ENCODE measurements at places on chromosomes 6 and 20.

GRCh38 chr20:11734431-11734830 is 183.3 kb upstream of the BTBD3 start:
- no peak for DNase-seq

GRCh38 chr6:73391675-73392074 is 3.0 kb upstream of the DDX43 start:
- no peak for DNase-seq

DNA sequence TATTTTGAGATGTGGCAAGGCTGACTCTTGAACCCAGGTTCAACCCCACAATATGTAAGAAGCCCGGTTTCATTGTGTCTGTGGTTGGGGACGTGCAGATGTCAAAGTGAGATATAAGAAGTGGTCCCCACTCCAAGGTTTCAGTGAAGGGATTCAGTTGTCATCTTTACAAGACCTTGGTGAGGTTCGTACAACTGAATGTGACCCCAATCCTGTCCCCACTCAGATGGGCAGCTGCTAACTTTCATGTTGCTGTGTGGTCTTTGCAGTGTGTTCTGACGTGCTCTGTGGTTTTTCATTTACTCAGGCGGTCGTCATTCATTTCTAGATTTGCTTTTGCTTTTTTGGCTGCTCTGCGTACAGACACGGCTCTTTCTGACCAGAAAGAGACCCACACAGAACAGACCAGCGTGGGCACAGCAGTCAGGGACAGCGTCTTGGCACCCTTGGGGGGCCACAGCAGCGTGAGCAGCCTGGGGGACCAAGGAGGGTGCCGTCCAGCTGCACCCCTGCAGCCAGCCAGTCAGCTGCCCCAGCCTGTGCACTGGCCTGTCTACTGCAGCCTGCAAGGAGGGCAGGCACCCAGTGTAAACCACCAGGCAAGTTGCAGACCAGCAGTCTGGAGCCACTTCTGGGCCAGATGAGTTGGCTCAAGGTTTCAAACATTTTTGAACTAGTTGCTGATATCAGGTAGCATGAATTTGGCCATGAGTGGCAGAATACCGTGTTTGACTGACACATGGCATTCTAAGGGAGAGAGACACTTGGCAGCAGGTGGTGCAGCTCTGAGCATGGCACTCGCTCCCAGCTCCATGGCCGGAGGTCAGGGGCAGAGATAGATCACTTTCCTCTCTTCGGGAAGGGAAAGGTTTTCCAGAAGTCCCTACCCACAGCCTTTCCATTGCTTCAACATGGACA is 49.4 kb upstream of the IRF4 start:
- DNase-seq: no peak

DNA sequence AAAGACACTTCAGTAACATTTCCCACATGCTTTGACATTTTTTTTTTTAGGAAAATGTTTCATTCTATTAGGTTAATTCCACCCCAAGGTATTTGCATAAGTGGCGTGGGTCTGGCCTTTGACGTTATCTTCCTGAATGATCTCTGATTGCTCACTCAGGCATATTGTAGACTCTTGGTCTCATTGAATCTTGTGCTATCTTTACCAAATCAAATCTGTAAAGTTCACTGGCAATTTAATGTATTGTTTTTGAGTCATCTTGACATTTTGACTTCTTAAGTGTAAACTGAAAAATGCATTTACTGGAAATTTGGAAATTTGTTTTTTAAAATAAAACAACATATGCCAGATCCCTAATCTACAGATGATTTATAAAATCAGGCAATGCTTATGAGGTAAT is 16.0 kb upstream of the VIP start:
- DNase-seq: no peak

- DNase-seq: no peak
Observed at GRCh38 chr20:41717483-41717882, 99.3 kb upstream of the CHD6 start.

DNA sequence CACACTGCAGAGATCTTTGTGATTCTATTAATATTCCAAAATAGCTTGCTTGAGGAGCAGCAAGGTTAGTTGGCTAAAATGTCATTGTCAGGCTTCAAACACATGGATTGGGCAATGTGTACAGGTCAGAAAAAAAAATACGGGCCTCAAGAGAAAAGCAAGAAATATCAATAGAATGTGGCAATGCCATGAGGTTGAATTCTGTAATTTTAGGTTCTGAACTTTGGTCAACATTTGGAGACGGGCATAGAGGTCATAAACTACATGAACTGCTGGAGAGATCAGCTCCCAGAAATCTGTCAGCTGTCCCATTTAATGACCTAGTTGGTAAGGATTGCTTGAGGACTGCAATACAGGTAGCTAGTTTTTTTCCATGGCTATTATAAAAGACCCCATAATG is 445.8 kb downstream of the HTR1B start:
- no peak for DNase-seq

DNA sequence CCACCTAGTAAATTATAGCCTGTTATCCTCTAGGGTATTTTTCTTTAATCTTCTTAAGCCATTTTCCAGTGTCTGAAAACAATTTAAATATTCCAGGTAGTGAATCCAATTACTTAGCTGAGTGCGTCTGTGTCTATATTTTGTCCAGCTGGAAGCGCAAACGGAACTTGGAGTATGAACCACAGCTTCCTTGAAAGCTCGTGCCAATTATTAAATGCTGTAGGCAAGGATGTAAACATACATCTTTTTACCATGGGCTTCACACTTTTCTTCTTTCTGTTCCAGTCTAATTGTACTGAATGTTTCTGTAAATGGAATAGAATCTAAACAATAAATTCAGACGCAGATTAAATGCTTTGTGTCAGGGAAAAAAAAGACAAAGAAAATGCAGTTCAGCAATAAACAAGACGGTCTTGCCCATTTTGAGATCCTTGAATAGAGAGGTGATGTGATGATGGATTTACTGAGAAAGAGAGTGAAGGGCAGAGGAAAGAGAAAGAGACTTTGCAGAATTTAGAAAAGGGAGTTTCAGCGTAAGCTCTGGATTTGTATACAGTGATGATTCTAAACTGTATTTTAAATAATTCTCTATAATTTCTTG is 1.9 kb downstream of the PLCB1 start:
- no peak for DNase-seq

DNA sequence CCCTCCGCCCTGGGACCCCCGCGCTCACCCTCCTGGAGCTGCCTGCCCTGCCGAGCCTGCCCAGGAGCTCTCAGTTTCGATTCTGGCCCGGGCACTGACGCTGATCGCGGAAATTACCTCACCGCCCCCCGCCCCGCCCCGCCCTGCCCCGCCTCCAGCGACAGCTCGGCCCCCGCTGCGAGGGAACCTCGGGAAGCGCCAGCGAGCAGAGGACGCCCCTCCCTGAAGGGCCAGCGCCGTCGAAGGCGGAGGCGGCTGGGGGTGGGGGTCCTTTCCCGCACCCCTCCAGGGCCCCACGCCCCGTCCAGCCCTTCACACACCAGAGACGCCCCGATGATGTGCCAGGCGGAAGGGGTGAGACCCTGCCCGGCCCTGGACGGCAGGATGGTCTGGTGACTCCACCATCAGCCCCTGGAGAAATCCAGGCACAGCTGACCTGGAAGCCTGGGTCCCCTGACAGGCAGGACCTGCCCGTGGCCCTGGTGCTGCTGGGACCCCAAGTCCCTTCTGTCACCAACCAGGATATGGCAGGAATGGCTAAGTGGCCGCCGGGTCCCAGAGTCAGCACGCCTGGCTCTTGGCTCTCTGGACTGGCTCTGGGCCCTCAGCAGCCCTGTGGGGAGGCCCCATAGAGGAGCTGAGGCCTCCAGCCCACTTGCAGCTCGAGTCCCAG is at the start of gene HELZ2:
TSS of gene HELZ2 (minus strand) at position 84 of the 673 bp plus-strand sequence. CDS start 1,854 bp downstream, outside the sequence.
- peak; percentile 52 for DNase-seq

- DNase-seq: no peak
Observed at GRCh38 chr20:2023151-2023550, 29.3 kb upstream of the PDYN start.

GRCh38 chr6:128743974-128744765 is 138.8 kb upstream of the LAMA2 start:
- DNase-seq: no peak

- no peak for DNase-seq
Observed at GRCh38 chr6:51531623-51532022, 555.8 kb downstream of the PKHD1 start.

DNA sequence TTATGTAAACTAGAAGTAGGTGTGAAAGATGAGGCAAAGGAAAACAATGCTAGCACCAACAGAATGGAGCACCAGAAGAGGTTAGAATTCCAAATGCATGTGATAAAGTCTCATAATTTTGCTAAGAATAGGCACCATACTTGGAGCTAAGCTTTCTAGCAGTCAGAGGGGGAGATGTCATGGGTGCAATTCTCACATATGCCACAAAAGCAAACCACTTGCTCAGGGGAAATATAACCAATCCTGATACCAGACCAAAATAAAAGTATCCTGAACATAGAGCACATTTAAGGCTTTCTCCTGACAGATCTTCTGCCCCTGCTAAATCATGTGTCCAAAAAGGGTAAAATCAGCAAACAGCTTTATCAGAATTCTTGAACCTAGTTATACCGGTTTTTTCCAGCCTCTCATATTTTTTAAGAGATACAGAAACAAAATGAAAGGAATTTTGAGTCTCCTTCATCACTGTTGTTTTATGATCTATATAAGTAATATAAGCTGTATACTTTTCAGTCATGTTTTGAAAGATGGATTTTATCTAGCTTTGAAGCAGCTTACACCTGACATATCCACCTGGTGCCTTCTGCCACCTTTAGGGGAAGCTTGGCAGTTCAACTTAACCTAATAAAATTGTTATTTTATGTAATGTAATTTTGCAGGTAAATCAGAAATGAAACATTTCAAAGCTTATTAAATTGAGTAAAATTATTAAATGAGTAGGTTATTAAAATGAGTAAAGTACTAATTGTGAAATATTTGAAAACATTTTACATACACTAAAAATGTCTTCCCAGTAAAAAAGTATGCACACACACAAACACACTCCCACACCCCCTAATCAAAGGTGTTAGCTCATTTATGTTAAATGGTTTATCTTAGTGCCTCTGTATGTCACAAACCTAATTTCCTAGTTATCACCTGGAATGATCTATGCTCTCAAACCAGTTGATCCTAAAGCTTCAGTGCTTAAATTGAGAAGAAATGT is 2.8 kb downstream of the SPO11 start:
- DNase-seq: no peak

GRCh38 chr6:64589961-64590360 is 954.4 kb downstream of the PHF3 start:
- DNase-seq: no peak

GRCh38 chr6:37816599-37817375 is 2.7 kb upstream of the ZFAND3 start:
- no peak for DNase-seq

DNA sequence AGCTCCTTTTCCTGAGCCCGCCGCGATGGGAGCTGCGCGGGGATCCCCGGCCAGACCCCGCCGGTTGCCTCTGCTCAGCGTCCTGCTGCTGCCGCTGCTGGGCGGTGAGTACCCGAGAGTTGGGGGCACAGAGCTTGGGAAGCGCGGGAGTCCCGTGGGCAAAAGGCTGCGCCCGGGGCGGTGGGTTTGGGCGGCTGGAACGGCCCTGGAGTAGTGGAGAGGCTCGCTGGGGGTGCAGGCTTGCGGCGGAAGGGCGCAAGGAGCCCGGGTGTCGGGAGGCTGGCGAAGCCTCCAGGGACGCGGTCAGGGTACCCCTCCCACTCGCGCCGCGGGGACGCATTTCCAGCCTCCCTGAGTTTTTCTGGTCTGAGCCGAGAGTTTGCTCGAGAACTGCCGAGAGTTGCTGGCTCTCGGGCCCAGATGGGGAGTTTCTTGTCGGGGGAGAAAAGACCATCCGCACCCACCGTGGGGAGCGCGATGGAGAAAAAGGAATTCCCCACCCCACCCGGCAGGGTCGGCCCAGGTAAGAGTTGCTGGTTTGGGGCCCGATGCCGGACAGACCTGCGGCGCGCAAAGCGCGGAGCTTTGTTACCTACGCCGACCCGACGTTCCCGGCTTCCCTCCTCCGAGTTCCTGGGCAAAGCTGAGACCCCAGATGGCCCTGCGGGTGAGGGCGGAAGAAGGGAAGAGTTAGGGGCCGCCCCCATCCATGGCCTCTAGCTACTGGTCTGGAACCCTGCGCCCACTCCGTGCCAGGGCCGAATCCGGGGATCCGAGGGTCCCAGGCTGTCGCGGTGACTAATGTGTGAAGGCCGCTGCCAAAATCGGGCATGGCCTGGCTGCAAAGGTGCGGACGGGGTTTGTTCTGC is 584 bp downstream of the PTK7 start:
- no peak for DNase-seq

- no peak for DNase-seq
Observed at GRCh38 chr6:43621078-43621835, 7.8 kb downstream of the GTPBP2 start.

- DNase-seq: no peak
Observed at GRCh38 chr6:87661503-87661902, 40.5 kb downstream of the AKIRIN2 start.

- no peak for DNase-seq
Observed at GRCh38 chr6:69061066-69061465, 426.0 kb downstream of the ADGRB3 start.

DNA sequence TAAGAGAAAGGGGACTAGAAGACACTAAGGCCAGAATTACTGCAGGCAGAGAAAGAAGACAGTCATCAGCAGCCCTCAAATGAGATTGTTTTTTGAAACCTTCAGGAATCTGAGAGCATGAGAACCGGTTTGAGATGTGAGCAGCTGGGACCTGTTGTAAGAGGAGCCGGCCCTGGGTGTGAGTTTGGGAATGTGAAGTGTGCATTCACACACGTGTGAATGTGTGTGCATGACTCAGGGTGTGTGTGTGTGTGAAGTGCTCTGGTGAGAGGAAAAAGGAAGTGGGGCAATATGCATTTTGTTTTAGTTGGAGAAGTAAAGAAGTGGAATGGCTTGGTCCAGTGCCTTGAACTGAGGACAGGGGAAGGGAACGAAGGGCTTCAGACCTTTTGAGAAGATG is 4.3 kb downstream of the SCUBE3 start:
- DNase-seq: no peak

DNA sequence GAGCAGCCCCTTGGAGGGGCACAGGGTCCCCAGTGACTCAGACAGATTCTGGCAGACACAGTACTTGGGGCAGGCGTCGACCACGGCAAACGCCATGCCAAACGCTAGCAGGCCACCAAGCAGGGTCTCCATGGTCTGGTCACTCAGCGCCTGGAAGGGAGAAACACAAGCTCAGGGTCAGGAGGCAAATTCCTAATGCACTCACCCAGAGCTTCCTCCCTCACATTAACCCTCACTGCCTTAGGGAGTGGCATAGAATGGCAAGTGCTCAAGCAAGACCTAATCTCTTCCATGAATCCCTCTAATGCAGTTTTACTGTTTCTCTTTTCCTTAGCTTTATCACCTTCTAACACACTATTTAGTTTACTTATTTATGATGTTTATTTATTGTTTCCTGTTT is 154.2 kb downstream of the LRFN2 start:
- DNase-seq: no peak

DNA sequence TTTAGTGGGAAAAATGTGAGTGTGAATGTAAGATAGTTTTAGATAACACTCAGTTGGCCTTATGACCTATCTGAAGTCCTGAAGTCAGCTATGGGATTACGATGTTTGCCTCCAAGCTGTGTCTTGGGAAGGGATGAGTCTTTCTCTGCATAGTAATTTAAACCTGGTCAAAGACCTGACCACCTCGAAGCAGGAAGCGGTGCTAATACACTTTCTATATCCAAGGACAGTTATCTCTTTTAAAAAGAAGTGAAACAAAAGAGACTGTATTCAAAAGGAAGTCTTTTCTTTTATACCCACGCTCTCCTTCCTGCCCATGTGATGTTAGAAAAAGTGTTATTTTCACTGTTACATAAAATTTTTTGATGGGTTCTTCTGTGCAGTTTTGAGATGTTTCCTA is 94.9 kb downstream of the JARID2 start:
- no peak for DNase-seq

GRCh38 chr6:1244941-1245340 is 67.0 kb upstream of the FOXQ1 start:
- no peak for DNase-seq

- no peak for DNase-seq
Observed at GRCh38 chr6:70590400-70590799, 23.7 kb downstream of the SDHAF4 start.
